NCI-H1417 (cell line): ENCODE measurements at places on chromosomes 6 and 20.

DNA sequence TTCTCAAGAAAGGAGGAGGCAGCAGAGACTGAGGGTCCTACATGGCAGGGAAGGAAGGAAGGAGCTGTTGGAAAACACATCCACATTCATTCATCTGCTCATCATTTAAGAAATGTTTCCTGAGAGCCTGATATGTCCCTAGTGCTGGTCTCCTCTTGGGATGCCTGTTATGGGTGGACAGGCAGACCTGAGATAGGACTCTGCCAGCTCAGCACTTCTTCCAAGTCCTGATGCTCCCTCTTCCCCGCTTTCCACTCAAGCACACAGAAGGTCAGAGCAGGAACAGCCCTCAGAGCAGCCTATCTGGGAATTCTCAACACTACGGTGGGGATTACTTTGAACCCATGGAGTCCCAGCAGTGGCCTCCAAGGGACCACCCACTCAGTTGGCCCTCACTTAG is 8.0 kb upstream of the SIRPD start:
- DNase-seq, result no peak

DNA sequence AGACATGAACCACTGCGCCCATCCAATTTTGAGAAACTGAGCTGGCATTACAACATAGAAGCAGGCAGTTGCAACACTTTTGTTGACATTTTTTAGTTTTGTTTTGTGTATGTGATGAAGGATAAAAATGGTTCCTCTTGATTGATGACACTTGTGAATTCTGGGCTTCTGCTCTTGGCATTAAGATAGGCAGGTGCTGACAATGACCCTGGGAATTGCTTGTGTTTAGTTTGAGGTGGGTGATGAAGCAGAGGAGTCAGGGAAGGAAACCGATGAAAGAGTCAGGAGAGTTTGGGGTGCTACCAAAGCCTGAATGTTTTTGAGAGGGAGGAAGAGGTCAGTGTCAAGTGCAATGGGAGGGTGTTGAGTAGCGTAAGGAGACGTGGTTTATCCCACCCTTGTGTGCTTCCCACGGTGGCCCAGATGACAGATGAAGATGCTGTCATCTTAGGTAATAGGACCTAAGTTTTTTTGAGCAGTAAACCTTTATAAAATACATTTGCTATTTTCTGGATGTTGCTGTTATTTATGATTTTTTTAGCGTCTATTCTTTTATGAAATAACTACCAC is 19.4 kb downstream of the CDS2 start:
- no peak for DNase-seq

- DNase-seq, result no peak
These were observed 160.4 kb downstream of the BTBD9 start for GRCh38 chr6:38479331-38479730.

DNA sequence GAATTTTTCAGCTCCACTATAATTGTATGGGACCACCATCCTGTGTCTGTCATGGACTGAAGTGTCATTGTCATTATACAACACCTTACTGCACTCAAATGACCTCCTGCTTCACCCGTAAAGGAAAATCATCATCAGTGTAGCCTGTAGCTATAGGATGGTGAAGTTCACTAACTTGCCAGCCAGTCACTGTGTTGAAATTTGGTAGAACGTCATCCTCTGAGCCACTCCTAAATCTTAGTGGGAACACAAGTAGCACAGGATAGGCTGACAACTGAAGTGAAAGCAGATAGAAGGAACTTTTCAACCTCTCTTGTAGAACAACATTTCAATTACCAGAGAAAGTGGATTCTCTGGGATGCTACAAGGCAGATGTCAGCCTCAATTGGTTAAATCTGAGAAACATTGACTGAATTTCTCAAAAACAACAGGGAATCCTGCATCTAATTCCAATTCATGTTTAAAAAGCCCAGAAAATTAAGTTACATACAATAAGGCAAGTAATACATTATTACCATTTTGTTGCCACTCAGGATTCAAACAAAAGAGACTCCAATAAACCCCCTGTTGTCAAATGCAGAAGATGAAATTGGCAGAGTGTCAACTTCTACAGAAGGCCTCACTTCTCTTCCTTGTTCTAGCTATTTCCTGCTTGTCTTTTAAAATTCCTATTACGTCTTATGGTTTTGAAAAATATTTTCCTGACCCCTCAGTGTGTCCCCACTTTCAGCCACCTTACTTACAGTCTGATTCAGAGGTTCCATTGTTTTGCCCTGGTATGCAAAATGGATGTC is 647.9 kb upstream of the AGPAT4 start:
- DNase-seq, result peak; percentile 62

DNA sequence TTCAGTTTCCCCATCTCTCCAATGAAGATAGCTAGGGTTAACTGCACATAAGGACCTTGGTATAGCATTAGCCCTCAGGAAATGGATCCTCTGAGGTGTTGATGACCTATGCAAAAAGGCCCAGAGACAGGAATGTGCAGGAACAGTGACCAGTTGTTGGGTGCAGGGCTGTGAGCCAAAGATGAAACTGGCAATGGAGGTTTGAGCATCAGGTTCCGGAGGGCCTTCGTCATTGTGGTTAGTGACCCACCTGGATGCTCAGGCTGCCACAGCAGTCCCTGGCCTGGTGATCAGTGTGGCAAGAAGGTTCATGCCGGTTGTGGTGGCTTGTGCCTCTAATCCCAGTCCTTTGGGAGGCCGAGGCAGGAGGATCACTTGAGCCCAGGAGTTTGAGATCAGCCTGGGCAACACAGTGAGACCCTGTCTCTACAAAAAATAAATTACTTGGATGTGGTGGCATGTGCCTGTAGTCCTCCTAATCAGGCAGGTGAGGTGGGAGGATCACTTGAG is 43.7 kb downstream of the TM9SF4 start:
- no peak for DNase-seq

GRCh38 chr20:38658879-38659596 is 57.4 kb downstream of the ARHGAP40 start:
- DNase-seq, result peak; percentile 95

- peak; percentile 24 for DNase-seq
These were observed 19.2 kb downstream of the JAG1 start for GRCh38 chr20:10654630-10655029.

DNA sequence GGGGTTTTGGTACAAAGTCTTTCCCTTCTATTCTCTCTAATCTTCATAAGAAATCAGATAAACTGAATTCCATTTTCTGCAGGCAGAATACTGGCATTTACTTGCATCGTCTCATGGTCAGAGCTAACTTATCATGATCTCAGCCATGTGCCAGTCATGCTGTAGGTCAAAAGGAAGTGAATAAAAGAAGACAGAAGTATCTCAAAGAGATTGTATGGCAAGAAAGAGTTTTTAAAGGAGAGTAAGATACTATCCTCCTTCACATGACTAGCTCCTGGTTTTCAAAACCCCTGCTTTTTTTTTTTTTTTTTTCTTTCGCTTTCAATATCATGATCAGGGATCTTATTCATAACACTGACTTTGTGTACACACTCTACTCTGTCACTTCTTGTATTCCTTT is 398.3 kb downstream of the C6orf118 start:
- DNase-seq, result no peak

DNA sequence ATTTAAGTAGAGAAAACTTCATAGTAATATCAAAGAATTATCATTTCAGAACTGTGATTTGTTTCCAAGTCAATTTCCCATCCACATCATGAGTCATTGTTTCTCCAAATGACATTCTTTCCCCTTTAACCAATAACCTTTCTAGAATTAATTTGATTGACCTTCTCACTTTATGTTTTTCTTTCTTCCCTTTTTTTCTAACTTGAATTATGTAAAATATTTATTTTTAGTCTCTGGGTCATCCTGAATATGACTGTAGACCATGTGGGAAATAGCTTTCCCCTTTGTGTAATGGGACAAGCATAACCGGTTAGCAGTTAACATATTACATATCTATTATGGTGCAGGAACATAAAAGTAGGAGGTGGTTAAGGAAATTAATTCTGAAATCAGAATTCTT is 291.1 kb downstream of the GJA1 start:
- no peak for DNase-seq

DNA sequence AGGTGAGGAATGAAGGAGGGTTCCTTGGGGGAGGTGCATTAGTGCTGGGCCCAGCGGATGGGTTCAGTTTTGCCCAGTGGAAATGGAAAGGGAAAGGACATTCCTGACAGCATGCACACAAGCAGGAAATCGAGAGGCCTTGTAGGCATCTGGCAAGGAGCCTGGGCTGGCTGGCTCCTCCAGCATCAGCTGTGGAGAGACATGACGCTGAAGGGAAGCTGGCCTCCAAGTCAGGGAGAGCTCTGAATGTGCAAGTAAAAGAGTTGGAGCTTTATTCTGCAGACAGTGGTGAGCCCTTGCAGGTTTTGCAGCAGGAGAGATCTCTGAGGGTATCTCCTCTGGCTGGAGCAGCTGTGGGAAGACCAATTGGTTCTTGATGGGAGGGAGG is 154.3 kb downstream of the MRPL14 start:
- no peak for DNase-seq

DNA sequence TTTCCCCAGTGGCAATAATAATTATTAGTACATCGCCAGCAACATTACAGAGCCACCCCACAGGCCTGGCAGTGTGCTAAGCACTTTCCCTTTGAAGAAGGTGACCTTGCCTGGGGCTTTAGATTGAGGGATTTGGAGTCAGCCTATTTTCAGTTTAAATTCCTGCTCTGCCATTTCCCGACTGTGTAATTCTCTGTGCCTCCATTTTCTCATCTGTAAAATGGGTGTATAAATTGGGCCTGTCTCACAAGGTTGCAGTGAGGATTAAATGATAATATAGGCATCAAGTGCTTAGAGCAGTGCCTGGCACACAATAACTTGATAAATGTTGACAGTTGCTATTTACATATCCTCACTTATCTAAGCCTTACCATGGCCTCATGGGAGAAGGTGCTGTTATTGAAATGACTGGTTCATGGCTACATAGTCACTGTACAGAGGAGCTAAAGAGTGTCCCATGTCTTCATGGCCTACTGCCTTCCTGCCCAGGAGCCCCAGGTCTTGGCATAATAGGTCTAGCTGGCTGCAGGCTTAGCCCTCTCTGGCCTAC is 5.1 kb upstream of the SCRT2 start:
- no peak for DNase-seq
